ENCODE measurements at places on chromosomes 4 and X.

DNA sequence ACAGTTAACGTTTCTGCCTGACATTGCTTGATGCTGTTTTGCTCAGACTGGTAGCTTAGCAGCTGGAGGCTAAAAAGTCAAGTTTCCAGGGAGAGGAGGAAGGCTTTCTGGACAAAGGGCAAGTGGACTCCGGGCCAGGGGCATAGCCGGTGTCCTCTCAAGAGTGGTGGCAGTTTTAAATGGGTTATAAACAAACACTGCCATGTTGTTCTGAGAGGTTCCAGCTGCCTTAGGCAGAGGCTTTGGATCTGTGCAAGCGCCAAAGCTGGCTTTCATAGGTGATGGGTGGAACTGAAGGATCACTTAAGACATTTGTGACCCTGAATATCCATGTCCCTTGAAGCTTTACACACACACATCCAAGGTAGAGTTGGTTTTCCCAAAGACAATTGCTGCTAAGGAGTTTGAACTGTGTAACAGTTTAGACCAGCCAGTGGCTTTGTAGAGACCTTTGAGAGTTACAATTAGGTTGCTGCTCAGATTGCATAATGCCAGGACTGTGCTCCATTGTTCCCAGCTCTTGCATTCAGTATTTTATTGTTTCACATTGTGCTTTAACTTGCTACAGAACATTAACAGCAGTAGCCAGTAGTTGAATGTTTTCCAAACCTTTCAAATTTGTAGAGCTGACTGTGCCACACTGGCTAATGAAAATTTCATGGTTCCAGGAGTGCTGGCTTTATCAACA lies 54.1 kb upstream of the AP1S2 start:
- no peak for DNase-seq

- no peak for DNase-seq
Measured at GRCh38 chr4:175103403-175103802, 185.2 kb downstream of the ADAM29 start.

DNA sequence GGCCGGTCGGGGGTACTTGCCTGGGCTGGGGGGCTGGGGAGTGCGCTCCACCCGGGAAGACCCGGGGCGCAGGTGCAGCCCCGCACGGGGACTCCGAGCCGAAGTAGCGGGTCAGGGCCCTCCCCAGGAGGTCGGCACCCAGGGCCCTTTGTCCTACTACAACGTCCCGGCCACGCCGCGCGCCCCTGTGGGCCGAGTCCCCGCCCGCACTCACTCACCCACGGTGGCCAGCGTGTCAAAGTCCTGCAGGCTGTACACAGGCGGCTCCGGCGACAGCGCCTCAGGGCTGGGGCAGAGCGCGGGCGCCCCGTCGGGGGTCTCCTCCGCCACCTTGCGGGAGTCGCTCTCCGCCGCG lies 602 bp downstream of the PRKX start:
- DNase-seq = peak; percentile 64

DNA sequence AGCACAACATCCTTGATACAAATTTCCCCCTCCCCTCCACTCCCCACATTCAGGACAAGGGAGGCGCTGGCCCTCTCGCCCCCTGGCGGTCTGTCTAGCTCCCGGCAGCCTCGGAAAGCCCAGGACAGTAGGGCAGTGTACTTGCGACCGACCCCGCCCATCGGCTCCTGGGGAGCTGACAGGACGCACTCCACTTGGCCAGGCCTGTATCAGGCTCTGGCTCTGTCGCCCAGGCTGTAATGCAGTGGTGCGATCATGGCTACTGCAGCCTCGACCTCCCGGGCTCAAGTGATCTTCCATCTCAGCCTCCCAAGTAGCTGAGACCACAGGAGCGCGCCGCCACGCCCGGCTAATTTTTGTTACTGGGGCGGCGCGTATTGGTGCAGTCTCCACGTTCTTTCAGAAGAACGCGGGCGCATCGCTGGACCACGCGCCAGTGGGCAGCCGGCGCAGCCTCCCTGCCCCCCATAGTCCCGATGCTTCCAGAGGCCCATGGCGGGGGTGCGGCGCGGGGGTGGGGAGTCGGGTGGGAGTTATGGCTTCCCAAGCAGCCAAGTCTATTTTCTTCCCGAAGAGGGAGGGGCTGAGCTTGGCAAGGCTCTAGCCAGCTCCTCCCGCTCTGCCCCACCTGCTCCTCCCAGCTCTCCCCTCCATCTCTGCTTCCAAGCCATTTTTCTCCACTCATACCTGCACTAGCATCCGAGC lies 7.8 kb upstream of the AKAP14 start:
- DNase-seq = peak; percentile 70

GRCh38 chr4:76226418-76226817 lies 12.8 kb upstream of the SCARB2 start:
- DNase-seq = no peak

- no peak for DNase-seq
Measured at GRCh38 chr4:138757432-138757831, 258.1 kb upstream of the NOCT start.

DNA sequence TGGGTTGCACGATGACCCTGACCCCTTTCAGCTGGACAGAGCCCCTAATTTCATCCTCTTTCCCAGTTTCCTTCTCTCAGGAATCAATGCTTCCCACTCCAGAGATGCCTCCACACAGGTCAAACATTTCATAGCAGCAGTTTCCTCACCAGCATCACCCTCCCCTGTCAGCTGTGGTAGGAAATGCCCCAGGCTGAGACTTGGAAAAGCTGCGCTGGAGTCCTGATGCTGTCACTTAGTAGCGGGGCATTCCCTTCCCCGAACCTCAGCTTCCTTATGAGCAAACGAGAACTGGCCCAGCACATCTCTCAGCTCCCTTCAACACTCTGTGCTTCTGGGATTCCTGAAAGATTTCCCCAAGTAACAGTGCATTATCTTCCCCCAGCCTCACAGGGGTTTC lies 2.7 kb downstream of the GJB1 start:
- DNase-seq = no peak

DNA sequence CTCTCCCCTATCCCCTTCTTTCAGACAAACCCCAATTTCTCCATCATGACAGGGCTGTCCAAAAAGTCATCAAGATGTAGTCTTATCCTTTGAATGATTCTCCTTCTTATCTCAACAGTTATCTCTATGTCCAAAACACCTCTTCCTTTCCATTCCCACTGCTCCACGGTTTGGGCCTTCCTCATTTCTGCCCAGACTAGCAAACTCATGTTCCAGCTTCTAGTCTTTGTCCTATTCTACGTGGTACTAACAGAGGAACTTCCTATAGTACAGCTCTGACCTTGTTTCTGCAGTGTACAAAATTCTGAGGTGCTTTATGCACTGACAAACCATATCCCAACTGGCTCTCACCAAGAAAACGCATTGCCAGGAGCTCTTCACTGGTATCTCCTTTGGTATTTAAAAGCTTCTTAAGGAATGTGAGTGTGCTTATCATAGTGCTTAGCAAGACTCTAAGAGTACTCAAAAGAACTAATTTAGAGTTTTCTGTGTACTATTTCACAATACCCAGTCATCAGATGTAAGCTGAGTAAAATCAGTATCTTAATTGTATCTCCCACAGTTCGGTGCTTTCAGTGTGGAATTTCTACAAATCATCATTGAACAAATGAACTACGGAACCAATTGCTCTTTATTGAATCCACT lies 65.5 kb downstream of the MAML3 start:
- DNase-seq = no peak

All from sigmoid colon (tissue), 7 donors.